GF-D8 (cell line): ENCODE measurements at places on chromosomes 4 and X.

GRCh38 chr4:94726524-94727123 lies 31.1 kb upstream of the BMPR1B start:
- no peak for DNase-seq

GRCh38 chrX:19332983-19333382 lies 10.7 kb upstream of the PDHA1 start:
- DNase-seq, result no peak

GRCh38 chr4:15270201-15270600 lies 157.6 kb upstream of the C1QTNF7 start:
- DNase-seq, result no peak

GRCh38 chr4:77820649-77821561 lies 1.7 kb upstream of the CNOT6L start:
- no peak for DNase-seq

- no peak for DNase-seq
Observed at GRCh38 chr4:123361195-123361861, 35.3 kb upstream of the SPRY1 start.

DNA sequence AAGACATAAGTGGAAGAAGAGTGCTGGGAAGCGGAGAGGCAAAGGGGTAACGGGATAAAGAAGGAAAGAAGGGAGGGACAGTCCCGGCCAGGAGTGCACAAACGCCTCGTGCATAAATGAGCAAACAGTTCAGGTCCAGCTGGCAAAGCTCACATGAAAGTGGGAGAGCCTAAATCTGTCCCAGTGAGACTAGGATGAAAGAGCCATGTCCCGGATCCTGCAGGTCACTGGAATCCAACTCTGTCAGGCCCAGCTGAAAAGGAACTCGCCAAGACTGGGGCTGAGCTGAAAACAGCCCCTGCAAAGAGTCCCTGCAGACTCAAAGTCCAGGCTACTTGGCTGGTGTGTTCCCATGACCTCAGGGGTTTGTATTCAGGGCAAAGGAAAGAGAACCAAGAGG lies 38.0 kb upstream of the CRMP1 start:
- no peak for DNase-seq

DNA sequence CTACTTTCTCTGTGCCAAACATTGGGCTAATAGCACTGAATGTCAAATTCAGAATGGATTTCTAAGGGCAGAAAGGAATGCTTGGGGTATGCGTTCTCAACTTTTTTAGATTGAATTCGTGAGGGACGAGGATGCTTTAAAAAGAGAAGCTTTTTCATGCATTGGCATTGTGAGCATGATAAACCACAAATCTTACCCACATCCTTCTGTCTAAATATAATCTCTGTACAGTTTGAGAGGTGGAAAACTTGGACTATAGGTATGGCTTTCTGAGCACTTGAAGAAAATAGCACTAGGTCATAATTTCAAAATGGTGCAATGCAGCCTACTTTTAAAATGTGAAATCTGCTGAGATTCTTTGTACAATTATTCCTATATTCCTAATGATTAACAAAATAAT lies 71.4 kb upstream of the HHIP start:
- no peak for DNase-seq

DNA sequence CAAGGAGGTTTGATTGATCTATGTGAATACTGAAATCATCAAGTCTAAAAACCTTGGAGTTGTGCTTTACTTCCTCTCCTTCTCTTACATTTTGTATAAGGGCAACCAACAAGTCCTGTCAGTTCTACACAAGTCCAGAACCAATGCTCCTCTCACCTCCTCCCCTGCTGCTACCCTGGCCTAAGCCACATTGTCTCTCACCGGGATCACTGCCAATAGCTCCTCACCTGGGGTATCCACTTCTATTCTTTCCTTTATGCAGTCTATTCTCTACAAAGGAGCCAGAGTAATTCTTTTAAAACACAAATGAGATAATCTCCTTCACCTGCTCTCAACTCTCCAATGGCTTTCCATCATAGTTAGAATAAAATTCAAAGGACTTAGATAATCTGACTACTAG lies 13.3 kb upstream of the ARHGEF6 start:
- no peak for DNase-seq

GRCh38 chrX:17984415-17984814 lies 123.3 kb upstream of the RAI2 start:
- no peak for DNase-seq

- no peak for DNase-seq
Observed at GRCh38 chr4:168321006-168321405, 2.5 kb upstream of the DDX60 start.

DNA sequence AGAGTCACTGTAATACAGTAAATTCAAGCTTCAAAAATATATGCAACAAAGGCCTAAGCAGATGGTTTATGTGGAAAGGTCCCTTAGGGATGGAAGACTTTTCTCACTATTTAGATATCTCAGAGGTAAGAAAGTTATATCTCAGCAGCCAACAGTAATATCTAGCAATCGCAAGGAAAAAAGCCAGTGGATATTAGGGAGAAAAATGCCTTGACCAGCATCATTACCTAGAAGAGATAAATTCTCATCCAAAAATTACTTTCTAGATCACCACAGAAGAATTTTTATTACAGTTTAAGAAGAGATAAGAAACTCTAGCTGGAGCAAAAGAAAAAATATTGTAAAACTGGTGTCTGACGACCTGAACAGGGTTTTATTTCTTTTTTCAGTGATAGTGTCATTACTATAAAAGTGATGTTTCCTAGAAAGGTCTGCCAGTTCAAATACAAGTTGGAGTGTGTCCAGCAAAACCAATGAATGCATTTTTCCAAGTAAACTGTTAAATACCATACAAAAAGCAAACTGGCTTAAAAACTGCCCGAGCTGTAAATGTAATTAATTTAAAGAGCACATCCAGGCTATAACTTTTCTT lies 100.0 kb downstream of the ATP11C start:
- no peak for DNase-seq

DNA sequence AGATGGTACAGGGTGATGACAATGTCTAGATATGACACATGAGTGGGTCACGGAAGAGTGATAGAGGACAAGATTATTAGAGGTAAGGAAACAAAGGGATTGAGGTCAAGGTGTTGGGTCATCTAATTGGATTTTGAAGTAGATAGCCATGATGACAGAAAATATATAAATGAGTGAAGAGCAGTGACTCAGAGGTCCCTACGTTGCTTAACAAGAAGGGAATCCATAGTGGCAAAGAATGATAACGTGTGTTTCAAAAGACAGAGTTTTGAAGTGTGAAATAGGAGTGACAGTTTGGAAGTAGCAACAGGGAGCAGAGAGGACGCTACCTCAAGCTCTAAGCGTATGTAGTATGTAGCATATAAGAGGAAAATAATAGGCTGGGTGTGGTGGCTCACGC lies 22.2 kb upstream of the CAMK2D start:
- DNase-seq, result no peak

DNA sequence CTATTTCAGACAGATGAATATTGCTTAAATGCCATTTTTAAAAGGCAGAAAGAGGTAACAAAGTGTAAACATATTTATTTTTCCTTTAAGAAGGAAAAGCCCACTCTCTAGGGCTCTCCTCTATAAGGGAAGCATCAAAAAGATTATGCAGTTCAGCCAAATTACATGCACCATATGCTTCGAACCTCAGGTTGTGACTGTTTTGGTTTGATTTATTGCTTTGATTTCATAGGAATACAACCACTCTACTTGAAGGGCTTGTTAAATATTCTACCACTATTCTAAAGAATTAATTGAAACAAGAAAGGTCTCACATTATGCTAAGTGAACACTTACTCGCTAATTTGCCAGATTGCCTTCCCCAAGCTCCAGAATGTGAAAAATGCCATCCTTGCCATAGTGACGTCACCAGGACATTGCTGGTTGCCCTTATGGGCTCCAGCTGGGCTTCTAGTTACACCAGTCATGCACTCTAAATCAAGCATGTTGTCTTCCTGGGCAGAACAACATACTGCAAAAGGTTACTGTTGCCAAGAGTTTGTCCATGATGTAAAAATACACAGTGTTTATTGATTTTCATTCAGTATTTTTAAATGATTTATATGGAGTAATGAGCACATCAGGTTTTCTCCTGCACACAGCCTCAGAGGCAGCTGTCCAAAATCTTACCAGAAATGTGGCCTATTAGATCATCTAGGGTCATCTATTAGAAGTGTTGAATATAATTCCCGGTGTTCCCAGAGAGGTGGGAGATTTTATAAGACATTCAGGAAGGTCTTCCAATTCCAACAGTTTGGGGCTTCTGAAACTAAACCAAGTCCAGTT lies 164.4 kb upstream of the RAPGEF2 start:
- DNase-seq, result no peak
